CD4-positive, CD25-positive, alpha-beta regulatory T cell (primary cell): ENCODE measurements at places on chromosomes 7 and 10. TPM values are rescaled to one million over a fixed set of nuclear protein-coding genes. Genes with fewer than 3 reads are reported as not detected.
A peak's percentile ranks its signal among the peaks of the same experiment; 100 is the strongest.

DNA sequence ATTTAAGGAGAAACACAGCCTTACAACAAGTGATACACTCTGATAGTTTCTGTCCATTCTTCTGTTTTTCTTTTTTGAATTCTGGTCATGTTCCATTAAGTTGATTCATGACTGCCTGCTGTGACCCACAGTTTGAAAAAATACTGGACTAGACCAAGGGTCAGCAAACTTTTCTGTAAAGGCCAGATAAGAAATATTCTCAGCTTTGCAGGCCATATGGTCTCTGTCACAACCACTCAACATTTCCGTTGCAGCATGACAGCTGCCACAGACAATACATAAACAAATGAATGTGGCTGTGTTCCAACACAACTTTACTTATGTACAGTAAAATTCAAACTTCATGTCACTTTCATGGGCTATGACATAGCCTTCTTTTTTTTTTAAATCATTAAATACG lies 156.7 kb downstream of the PLXNA4 start:
- no peak for DNase-seq

GRCh38 chr7:121561717-121562116 lies 165.6 kb upstream of the FAM3C start:
- DNase-seq = no peak

- no peak for DNase-seq
These were observed 338.4 kb downstream of the GLRX3 start for GRCh38 chr10:130474591-130474990.

DNA sequence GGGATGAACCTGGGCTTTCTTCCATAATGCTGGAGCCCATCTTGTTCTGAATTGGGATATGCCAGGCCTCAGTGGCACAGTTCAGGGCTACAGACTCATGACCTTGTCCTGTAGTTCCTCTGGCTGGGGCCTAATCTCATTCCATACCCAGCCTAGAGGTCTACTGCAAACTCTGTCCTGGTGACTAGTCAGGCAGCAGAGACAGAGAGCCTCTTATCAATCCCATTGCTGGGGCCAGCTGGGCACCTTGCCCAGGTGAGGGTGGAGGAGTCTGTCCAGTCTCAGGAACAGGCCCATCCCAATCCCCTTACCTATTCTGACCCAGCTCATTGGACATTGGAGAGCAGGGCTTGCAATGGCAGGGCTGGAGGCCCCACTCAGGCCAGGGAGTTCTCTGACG lies 28.0 kb upstream of the COMTD1 start:
- DNase-seq = no peak

GRCh38 chr7:155796381-155797261 lies 15.6 kb downstream of the SHH start:
- peak; percentile 50 for DNase-seq

Gene HNRNPA2B1
- 465 TPM for total RNA-seq

DNA sequence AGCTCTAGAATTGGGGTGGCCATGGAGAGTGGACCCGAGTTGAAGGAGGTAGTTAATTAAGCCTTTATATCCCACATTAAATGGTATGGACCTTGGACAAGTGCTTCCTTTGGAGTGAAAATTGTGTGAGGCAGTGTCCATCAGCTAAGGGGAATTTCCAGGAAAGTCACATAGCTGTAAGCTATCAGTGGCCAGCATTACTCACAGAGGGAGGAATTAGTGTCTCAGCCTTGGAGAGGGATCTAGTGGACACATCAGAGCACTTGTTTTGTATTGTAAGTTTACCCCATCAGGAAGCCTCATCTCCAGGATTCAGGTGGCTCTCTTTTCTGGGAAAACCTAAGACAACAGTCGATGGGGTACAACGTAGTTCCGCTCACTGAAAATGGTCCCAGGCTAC lies 416.7 kb downstream of the TFEC start:
- DNase-seq = no peak

DNA sequence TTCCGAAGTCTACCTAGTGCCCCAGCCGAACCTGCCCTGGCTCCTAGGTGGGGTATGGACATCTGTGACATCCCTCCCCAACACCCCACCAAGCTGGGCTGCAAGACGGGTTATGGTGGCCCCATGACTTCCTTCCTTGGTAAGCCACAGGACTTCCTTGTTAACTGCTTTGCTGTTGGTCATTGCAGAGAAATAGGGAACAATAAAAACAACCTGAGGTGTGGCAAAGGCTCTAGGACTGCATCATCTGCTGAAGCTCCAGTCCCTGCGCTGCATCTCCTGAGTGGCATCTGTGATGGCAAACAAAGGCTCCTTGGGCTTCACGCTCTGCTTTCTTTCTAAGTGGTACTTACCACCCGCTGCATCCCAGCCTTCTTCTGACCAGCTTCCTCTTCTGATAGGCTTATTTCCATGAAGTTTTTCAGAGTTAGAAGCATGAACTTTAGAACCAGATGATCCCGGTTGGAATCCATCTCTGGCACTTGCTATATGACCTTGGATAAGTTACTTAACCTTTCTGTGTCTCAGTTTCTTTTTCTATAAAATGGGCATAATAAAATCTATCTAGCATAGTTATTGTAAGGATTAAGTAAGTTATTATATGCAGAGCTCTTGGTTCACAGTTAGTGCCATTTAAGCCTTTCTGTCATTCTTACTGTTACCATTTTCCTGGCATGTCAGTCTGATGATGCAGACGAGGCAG lies 216.8 kb downstream of the RPS24 start:
- DNase-seq = no peak

DNA sequence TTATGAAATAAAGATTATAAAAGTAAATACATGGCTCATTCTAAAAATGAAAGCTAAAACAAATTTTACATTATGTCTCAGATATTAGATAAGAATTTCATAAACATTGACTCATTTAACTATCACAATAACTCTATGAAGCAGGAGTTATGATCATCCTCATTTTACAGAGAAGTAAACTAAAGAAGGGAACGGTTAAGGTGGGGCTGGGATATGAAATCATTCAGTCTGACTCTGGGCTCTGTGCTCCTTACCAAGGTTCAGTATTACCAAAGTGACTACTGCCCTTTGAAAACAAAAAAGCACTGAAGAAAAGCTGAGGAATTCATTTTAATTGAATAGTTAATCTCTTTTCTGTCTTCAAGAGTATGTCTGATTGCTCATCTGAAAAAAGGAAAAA lies 22.1 kb upstream of the CUBN start:
- no peak for DNase-seq

DNA sequence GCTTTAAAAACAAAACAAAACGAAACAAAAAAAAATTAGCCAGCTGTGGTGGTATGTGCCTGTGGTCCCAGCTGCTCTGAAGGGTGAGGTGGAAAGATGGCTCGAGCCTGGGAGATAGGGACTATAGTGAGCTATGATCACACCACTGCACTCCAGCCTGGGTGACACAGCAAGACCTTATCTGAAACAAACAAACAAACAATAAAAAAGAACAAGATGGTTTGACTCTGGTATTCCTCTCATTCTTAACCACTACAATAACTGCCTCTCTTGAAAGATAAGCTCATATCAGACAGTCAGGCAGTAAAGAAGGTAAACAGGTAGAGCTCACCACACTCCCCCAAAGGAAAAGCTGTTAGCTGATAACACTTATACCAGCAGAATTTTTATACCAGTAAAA lies 14.1 kb upstream of the DUSP5 start:
- DNase-seq = no peak

DNA sequence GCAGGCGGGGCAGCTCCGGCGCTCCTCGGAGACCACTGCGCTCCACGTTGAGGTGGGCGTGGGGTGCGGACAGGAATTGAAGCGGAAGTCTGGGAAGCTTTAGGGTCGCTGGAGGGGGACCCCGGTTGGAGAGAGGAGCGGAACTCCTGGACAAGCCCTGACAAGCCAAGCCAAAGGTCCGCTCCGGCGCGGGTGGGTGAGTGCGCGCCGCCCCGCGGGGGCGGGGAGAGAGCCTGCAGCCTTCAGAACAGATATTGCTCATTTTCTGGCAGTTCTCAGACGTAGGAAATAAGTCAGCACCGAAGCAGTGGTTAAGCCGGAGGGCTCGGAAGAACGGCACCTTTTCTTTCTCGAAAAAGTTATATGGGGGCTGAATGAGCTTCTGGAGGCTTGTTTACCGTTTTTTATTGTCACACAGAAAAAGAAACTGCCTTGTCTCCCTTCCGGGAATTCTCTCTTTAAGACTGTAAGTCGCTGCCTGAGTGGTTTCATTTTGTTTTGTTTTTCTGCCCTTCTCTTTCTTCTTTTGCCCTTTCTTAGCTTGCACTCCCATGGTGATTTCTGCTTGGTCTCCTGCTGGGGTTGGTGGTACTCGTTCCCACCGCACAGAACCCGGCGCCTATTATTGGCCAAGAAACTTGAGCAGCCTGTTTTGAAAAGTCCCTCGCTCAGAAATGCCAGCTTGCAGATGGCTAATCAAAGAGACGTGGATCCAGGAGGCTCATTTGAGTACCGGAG lies 732 bp downstream of the FAS start:
- DNase-seq = peak; percentile 68

DNA sequence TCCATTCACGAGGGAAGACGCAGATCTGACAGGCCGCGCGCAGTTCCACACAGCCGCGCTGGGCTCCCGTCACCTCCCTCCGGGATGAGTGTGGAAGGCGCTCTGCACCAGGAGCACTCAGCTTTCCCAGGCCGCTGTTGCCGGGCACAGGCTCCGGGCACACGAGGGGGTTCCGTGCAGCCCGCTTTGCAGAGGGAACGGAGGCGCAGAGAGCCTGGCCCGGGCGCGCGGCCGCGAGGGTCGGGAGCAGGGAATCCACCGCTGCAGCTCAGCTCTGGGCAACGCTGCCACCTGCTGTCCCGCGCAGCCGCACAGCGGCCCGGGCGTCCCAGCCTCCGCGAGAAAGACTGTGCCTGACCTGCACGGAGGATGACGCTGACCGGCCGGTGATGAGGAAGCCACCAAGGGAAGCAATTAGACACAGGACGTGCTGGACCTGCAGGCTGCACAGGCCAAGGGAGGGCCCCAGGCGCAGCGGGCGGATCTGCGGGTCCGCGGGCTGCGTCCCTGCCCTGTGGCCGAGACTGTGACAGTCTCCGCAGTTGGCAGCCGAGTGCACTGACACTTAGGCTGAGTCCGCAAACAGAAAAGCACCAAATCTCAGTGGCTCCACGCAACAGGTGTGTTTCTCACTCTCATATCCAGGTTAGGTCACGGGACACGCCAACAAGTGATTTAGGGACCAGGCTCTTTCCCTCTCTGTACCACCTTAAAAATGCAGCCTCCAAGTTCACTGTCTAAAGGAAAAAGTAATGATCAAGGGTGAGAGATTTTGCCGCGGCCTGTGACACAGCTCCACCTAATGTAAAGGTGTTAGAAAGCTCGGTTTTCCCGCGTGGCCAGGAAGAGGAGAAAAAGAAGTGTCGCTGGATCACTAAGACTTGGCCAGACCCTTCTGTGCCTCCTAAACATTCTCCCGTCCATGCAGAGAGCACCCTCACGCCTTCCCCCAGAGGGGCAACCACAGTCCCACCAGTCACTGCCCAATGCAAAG lies 94.5 kb downstream of the SEC61G start:
- DNase-seq = peak; percentile 5
